ENCODE measurements at places on chromosomes 5 and 9.

DNA sequence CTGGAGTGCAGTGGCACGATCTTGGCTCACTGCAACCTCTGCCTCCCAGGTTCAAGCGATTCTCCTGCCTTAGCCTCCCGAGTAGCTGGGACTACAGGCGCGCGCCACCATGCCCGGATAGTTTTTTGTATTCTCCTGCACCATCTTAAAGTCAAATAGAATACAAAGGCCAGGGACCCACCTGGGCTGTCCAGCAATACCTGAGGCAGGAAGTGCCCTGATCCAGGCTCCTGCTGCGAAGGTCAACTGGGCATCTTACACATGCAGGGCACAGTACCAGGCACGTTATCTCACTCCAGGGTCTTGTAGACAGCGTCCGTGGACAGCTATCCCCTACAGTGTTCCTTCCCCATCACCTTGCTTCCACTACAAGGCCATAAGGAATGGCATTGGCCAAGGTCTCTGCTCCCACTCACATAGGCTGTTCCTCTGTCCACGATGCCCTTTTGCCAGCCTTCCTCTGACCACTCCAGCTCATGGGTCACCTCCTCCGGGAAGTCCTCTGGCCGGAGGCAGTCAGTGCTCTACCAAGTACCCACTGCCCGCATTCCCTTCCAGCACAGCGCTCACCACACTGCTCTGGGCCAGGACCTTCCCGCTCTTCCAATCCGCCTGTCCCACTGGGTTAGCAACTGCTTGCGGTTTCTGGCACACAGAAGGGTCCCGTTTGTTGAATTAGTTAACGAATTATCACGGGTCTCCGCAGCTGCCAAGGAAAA lies 978 bp downstream of the P4HA2 start:
- no peak for DNase-seq

DNA sequence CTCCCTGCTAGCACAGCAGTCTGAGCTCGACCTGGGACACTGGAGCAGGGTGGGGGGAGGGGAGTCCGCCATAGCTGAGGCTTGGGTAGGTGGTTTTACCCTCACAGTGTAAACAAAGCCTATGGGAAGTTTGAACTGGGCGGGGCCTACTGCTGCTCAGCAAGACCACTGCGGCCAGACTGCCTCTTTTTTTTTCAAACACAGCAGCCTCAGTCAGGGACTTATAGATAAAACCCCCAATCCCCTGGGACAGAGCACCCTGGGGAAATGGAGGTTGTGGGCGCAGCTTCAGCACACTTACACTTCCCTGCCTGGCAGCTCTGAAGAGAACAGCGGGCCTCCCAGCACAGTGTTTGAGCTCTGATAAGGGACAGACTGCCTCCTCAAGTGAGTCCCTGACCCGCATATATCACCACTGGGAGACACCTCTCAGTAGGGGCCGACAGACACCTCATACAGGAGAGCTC lies 151.1 kb upstream of the APC start:
- DNase-seq: no peak

DNA sequence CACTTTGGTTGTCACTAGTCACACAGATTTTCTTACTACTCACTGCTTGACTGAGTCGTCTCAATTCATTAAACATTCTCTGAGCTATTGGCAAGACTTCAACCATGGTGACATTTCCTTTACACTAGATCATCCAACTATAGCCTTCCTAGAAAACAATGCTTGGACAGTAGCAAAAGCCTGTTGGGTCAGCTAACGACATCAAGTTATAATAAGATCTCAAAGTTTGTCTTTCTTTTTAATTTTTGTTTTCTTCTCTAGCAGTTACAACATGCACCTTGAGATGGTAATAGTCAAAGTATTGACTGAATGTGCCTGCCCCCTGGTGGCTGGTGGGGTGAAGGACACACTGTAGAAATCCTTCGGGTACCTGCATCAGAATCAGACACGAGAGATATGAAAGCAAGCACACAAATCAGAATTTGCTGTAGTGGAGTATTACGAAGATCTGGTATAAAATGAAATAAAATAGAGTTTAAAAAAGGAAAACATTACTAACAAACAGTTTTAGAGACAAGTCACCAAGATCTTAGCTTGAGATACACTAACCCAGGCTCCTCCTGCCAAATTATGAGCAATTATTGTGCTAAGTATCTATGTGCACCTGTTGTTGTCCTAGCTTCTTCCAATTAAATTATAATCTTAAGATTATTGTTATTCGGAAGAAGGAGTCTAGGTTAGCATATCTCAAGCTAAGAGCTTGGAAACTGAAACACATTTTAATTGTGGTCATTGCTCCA lies 81.2 kb downstream of the ARL15 start:
- peak; percentile 64 for DNase-seq

GRCh38 chr9:7382304-7382703 lies 417.3 kb downstream of the DMAC1 start:
- no peak for DNase-seq

DNA sequence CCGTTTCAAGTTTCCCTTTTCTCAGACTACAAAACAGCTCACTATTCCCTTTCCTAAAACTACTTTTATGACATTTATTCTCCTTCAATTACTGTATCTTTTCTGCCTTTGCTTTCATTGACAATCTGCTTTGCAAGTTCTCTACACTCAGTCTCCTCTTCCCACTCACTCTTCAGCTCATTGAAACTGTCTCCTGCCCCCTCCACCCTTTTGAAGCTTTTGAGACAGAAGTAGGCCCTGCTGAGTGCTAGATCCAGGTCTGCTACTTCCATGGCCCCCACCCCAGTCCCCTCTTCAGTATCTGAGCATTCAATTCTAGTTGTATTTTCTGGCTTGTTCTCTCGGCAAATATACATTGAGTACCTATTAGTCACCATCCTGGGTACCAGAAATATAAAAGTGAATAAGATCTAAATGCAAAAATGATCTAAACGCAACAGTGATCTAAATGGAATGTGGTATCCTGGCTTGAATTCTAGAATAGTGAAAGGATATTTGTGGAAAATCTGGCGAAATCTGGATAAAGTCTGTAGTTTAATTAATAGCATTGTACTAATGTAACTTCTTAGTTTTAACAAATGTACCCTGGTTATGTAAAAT lies 58.4 kb downstream of the OR2K2 start:
- no peak for DNase-seq

GRCh38 chr5:78534148-78534904 lies 114.2 kb downstream of the LHFPL2 start:
- DNase-seq: no peak

DNA sequence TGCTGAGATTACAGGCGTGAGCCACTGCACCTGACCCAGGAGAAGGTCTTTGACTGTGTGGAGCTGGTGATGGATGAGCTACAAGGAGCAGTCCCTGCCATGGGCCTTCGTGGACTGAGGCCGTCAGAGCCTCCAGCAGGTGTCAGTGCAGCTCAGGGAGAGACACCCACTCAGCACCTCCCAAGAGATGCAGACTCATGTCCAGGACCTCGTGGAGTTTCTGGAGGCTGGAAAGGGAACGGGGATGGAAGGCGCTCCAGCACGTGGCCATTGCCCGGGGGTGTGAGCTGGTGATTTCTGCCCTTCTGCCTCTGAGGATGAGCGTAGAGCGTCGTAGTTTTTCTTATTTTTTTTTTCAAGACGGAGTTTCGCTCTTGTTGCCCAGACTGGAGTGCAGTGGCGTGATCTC lies 9.5 kb downstream of the TOR4A start:
- DNase-seq: no peak
